ENCODE measurements at places on chromosomes 12 and 14. TPM values are rescaled to one million over a fixed set of nuclear protein-coding genes. Genes with fewer than 3 reads are reported as not detected.

DNA sequence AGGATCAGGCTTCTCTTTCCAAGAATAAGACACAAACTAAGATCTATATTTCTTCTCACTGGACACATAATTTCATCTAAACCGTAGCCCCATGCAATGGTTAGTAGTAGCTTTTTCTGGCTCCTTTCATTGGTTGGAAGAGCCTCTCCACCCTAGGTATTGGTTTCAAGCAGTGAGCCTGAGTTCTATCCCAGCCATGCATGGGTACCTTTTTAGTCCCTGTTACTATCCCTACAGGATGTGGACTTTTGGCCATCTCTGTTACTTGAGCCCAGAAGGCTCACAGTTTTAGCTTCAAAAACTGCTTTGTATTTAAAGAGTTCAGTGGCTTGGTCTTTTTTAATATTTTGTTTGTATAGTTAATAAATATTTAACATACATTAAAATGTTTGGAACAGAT, 16.1 kb downstream of the PPM1A start:
- no peak for DNase-seq
- peaks cover 5% of the 10 kb centered on the region for H3K36me3 ChIP-seq
- peaks cover 48% of the 10 kb centered on the region for H3K4me1 ChIP-seq

DNA sequence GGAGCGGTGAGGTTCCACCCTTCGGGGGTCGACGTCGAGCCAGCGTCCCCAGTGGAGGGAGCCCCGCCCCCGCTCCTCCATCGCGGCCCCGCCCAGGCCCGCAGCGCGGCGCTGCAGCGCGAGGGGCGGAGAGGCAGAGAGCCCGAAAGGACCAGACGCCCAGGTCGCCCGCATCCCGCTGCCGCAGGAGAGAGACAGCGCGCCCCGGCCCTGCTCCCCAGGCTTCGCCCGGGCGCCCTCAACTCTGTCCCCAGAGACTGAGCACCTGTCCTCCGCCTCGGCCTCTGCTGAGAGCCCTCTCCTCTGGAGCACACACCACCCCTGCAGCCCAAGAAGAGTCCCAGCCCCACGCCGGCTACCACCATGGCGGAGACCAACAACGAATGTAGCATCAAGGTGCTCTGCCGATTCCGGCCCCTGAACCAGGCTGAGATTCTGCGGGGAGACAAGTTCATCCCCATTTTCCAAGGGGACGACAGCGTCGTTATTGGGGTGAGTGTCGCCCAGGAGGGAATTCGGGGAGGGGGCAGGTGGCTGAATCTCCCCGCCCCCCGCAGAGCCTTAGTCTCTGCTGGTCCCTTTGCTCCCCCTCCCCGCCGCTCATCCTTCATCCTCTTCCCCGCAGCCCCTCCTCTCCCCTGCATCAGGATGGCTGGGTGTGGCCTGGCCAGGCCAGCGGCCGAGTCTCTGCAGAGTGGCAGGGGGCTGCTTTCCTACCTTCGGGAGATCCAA, at the start of gene KIF5A:
KIF5A (plus strand) TSS at position 136 of the 732 bp plus-strand sequence; CDS start at position 364, 228 bp downstream.
- peak within 1 kb of the TSS; percentile 63 for H3K4me3 ChIP-seq
- H3K36me3 ChIP-seq = no peaks in the 10 kb centered on the region
- no peak within 1 kb of the TSS for H3K27ac ChIP-seq
- H3K4me1 ChIP-seq = peaks cover 32% of the 10 kb centered on the region
- DNase-seq = peak; percentile 48
- H3K27me3 ChIP-seq = peaks cover 9% of the 10 kb centered on the region

DNA sequence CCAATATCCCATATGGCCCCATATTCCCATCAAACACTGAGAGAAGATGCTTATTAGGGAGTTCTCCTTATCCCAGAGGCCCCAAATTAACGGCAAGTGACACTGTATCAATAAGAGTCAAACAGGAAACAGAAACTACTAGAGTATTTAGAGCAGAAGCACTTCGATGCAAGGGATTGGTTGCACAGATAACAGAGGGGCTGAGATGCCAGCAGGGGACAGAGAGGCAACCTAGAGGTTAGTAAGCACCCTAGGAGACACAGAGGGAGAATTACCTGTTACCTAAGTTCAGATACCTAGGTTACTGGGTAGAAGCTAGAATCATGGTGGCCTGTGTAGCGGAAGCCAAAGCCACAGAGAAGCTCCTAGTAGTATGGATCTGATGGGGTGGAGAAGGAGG, 2.9 kb downstream of the HEBP1 start:
- H3K27me3 ChIP-seq = peaks cover 2% of the 10 kb centered on the region
- H3K4me1 ChIP-seq = peaks cover 30% of the 10 kb centered on the region
- peaks cover 6% of the 10 kb centered on the region for H3K36me3 ChIP-seq
- no peak for DNase-seq
- no peak overlapping the region for H3K4me3 ChIP-seq

DNA sequence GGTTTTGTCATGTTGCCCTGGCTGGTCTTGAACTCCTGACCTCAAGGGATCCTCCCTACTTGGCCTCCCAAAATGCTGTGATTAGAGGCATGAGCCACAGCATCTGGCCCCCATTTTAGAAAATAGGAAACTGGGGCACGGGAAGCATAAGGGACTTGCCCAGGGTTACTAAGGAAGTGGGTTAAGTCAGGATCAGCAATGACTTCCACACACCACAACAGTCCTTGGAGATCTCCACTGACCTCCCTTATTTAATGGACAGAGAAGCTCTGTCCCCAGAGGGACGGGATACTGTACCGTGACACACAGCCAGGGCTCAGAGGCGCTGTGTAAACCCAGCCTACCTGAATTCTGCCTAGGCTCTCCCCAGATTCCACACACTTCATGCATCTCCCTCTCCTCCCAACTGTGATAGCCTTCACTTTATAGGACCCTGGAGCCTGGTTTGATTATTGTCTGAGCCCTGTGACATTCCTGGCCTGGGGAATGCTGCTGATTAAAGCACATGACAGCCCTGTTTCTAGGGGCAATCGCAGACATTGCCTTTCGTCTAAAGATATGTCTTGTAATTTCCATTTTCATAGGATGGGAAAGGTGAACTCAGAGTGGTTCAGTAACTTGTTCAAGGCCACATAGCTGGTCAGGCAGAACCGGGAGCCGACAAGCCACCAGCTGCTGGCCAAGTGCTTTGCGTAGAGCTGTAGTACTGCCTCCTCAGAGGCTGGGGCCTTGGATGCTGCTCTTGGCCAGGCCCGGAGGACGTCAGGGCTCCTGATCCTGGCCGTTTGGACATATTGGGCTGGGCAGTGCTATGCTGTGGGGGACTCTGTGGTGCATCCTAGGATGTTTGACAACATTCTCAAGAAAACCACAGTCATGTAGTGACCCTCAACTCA, 20.8 kb downstream of the SERPINA1 start:
- H3K27ac ChIP-seq = no peak overlapping the region
- DNase-seq = no peak
- H3K4me3 ChIP-seq = no peak overlapping the region
- H3K27me3 ChIP-seq = peaks cover 3% of the 10 kb centered on the region
- no peaks in the 10 kb centered on the region for H3K4me1 ChIP-seq

- H3K4me1 ChIP-seq = peaks cover 79% of the 10 kb centered on the region
- peak overlapping the region; percentile 97 for H3K27ac ChIP-seq
- H3K27me3 ChIP-seq = peaks cover 34% of the 10 kb centered on the region
- peak overlapping the region; percentile 70 for H3K4me3 ChIP-seq
These were observed 5.3 kb upstream of the UBC start for GRCh38 chr12:124919521-124920352.

GRCh38 chr14:34536951-34537676, 2.4 kb downstream of the EAPP start:
- peaks cover 29% of the 10 kb centered on the region for H3K4me1 ChIP-seq
- H3K27me3 ChIP-seq = peaks cover 7% of the 10 kb centered on the region
- H3K36me3 ChIP-seq = peaks cover 7% of the 10 kb centered on the region

GRCh38 chr14:90381011-90381786, 15.6 kb upstream of the CALM1 start:
- peak overlapping the region; percentile 48 for H3K4me3 ChIP-seq
- H3K36me3 ChIP-seq = no peaks in the 10 kb centered on the region

GRCh38 chr14:27384124-27384523, 786.3 kb upstream of the NOVA1 start:
- no peaks in the 10 kb centered on the region for H3K4me1 ChIP-seq
- H3K36me3 ChIP-seq = no peaks in the 10 kb centered on the region

DNA sequence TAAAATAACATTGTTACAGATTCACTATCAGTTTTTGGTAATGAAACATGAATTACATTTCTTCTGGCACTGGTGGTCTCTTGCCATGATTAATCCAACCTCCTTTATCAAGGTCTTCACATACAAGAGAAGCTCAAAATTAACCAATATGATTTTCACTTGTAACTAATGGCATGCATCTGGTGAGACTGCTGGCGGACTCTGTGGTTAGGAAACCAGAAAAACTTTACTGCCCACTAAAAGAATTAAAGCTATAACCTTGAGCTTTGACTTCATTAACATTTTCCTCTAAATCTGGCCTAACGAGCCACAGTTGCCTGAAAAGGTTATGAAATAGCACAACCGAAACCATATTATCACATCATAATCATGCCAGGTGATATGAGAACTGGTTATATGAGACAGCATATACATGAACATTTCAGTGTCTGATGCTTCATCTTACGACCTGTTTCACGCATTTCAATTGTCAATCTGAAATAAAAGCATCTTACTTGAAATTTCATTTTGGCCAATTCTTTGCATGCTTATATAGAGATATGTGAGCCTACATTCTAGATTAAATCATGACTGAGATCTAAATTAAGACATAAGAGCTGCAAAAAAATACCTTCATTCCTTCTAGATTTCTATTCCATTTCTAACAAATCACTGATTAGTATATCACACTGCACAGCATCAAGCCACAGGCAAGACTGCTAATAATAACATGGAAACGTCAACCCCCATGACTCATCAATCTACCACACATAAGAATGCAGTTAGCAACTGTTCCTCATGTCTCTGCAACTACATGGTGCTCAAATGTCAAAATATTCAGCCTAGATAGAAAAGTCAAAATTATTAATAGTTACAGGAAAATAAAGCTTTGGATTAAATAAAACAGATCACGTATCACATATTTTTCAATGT, 89.3 kb downstream of the OSBPL8 start:
- DNase-seq = no peak
- H3K36me3 ChIP-seq = no peaks in the 10 kb centered on the region
- H3K4me3 ChIP-seq = no peak overlapping the region
- H3K27ac ChIP-seq = no peak overlapping the region
- H3K4me1 ChIP-seq = peaks cover 11% of the 10 kb centered on the region

- no peaks in the 10 kb centered on the region for H3K36me3 ChIP-seq
- H3K4me3 ChIP-seq = no peak overlapping the region
- peaks cover 6% of the 10 kb centered on the region for H3K27me3 ChIP-seq
- DNase-seq = no peak
These were observed 11.4 kb upstream of the NOPCHAP1 start for GRCh38 chr12:104974626-104975290.

- peaks cover 13% of the 10 kb centered on the region for H3K4me1 ChIP-seq
- no peaks in the 10 kb centered on the region for H3K36me3 ChIP-seq
- H3K27ac ChIP-seq = no peak overlapping the region
- peaks cover 36% of the 10 kb centered on the region for H3K27me3 ChIP-seq
- no peak overlapping the region for H3K4me3 ChIP-seq
- DNase-seq = no peak
These were observed 294.1 kb downstream of the DPF3 start for GRCh38 chr14:72599579-72600470.

DNA sequence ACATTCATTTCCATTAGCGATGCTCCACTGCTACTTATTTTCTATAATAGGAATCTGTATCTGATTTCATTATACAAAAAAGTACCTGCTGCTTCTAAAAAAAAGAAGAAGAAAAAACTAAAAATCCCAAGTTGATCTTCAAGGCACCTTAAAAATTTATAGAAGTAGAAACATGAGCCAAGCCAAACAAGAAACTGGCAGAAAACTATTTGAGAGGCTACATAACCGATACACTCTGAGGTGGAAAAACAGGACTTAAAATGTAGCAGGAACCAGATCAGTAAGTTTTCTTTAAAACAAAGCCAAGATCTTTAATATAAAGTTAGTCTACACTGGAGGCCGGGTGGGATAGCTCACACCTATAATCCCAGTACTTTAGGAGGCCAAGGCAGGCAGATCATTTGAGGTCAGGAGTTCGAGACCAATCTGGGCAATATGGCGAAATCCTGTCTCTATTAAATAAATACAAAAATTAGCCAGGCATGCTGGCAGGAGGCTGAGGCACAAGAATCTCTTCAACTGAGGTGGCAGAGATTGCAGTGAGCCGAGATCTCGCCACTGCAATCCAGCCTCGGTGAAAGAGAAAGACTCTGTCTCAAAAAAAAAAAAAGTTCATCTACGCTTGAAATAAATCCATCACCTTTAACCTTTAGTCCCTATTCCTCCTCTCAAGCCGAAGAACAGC, 278.6 kb downstream of the MED13L start:
- H3K36me3 ChIP-seq = peaks cover 33% of the 10 kb centered on the region
- peaks cover 2% of the 10 kb centered on the region for H3K4me1 ChIP-seq
- no peak overlapping the region for H3K27ac ChIP-seq
- DNase-seq = no peak

DNA sequence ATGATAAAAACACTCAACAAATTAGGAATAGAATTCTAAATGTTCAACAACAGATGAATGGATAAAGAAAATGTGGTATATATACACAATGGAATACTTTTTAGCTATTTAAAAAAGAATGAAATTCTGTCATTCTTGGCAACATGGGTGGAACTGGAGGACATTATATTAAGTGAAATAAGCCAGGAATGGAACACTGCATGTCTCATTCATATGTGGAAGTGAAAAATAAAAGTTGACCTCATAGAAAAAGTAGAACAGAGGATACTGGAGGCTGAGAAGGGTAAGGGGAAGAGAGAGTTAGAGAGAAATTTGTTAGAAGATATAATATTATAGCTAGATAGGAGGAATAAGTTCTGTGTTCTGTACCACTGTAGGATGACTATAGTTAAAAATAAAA, 35.8 kb upstream of the ZFP36L1 start:
- H3K4me1 ChIP-seq = no peaks in the 10 kb centered on the region
- H3K27me3 ChIP-seq = peaks cover 5% of the 10 kb centered on the region
- no peak overlapping the region for H3K4me3 ChIP-seq
- no peaks in the 10 kb centered on the region for H3K36me3 ChIP-seq
- DNase-seq = no peak

DNA sequence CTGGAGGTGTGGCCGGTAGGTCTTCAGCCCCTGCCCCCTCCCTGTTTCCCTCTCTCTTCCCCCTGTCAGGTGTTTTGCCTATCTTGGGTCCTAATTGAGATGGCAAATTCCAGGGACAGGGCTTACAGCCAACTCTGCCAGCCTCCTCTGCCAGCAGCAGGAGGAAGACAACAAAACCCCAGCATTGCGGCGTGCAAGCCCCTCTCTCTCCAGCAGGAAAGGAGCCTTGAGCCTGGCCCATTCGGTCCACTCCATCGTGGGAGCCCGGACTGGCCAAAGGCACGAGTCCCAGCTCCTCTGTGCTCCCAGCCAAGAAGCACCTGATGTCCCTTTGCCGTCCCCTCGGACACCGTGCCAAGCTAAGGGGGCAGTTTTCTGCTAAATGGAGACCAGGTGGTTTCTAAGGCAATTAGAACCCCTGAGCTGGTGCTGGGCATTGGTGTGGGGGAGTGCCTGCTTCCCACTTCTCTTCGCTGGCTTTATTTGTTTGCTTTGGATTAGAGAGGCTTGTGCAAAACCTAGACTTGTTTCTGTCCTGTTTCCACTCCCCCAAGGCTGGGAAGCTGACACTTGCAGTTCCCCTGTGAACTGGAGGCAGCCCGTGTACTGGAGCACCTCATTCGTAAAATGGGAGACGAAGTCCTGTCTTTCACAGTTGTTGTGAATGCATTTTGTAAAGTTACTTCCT, 57.1 kb upstream of the LHX5 start:
- H3K27ac ChIP-seq = no peak overlapping the region
- no peaks in the 10 kb centered on the region for H3K4me1 ChIP-seq
- DNase-seq = no peak
- H3K36me3 ChIP-seq = no peaks in the 10 kb centered on the region
- H3K4me3 ChIP-seq = no peak overlapping the region
- H3K27me3 ChIP-seq = peaks cover 18% of the 10 kb centered on the region

Gene TMEM253
- polyA plus RNA-seq = not detected

Gene SERPINA9
- polyA plus RNA-seq = not detected

Gene KRT5
- polyA plus RNA-seq = not detected

Gene TAMALIN
- 1.1 TPM for polyA plus RNA-seq

Gene IL23A
- 0.21 TPM for polyA plus RNA-seq

Gene TAS2R46
- not detected for polyA plus RNA-seq

Gene OR4K13
- not detected for polyA plus RNA-seq

Gene ERBB3
- polyA plus RNA-seq = not detected

Gene THAP2
- 2.1 TPM for polyA plus RNA-seq

Data from immature natural killer cell (primary cell).